ENCODE measurements at places on chromosomes 7 and 10. TPM values are rescaled to one million over a fixed set of nuclear protein-coding genes. Genes with fewer than 3 reads are reported as not detected.

HELLS gene
- 28.0 TPM for total RNA-seq

HERPUD2 gene
- 19.8 TPM for total RNA-seq

MYOZ1 gene
- total RNA-seq, result not detected

FASTK gene
- 74.1 TPM for total RNA-seq

LRIT1 gene
- total RNA-seq, result not detected

ZC3HAV1L gene
- total RNA-seq, result 4.0 TPM

NUTM2E gene
- total RNA-seq, result 0.43 TPM

CRTAC1 gene
- 1.6 TPM for total RNA-seq

NPSR1 gene
- total RNA-seq, result not detected

CCZ1B gene
- 22.8 TPM for total RNA-seq

TMEM270 gene
- total RNA-seq, result 0.17 TPM

TRIM74 gene
- not detected for total RNA-seq

NOS3 gene
- total RNA-seq, result 0.58 TPM

CTTNBP2 gene
- 0.21 TPM for total RNA-seq

HTR7 gene
- total RNA-seq, result 0.17 TPM

ADAM12 gene
- 4.0 TPM for total RNA-seq

SFTPA1 gene
- not detected for total RNA-seq

CRHR2 gene
- 0.02 TPM for total RNA-seq

EBF3 gene
- 0.20 TPM for total RNA-seq

EFCAB10 gene
- 3.0 TPM for total RNA-seq

GIMAP1 gene
- not detected for total RNA-seq

WNT8B gene
- not detected for total RNA-seq

CDK5 gene
- total RNA-seq, result 30.5 TPM

TRIM73 gene
- total RNA-seq, result 1.4 TPM

LIPK gene
- not detected for total RNA-seq

GNAT3 gene
- not detected for total RNA-seq

CCDC126 gene
- 4.0 TPM for total RNA-seq

POT1 gene
- 10.0 TPM for total RNA-seq

GPR158 gene
- total RNA-seq, result 0.06 TPM

RBP4 gene
- total RNA-seq, result 10.6 TPM

WASHC2A gene
- total RNA-seq, result 11.3 TPM

COG5 gene
- total RNA-seq, result 7.5 TPM

WIPF3 gene
- 0.48 TPM for total RNA-seq
